ENCODE measurements at places on chromosomes 13 and 19.

DNA sequence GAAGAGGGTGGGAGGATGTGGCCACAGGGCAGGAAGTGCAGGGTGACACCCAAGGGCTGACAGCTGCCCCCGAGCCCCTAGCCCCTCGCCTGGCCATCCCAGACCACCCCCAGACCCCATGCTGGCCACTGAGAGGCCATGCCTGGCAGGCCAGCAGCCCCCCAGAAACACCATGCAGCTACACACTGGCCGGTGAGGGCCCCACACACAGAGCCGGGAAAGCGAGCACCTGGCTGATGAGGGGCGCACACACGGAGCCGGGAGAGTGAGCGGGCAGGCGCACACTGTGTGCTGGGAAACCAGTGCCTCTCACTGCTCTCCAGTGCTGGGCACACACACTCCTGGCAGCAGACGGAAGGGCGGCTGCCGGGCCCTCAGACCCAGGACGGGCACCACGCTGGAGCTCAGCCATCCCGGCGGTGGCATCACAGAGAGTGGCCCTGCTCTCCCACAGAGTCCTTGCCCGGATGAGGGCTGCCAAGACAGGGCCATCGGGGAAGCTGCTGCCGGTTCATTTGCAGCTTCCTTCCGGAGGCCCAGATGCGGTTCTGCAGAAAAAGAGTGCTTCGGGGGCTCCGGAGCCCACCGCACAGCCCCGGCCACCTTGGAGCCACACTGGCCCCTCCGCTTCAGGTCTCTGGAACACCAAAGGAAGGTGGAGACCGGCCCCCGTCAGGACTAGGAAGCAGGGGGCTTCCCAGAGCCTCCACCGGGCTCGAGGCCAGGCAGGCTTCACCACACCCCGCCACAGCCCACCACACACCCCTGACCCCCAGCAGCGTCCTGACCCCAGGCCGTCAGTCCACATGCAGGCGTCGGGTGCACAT lies 76.4 kb downstream of the SPACA7 start:
- no peak for DNase-seq

GRCh38 chr13:103542648-103543047 lies 476.4 kb upstream of the SLC10A2 start:
- DNase-seq: no peak

GRCh38 chr19:38252941-38253691 lies 3.1 kb downstream of the PPP1R14A start:
- DNase-seq: no peak

GRCh38 chr19:6693681-6694080 lies 23.7 kb upstream of the TNFSF14 start:
- DNase-seq: no peak

GRCh38 chr13:111919849-111920248 lies 147.1 kb upstream of the SOX1 start:
- no peak for DNase-seq

GRCh38 chr13:112574416-112574815 lies 13.5 kb downstream of the TUBGCP3 start:
- no peak for DNase-seq

- no peak for DNase-seq
These were observed 2.1 kb downstream of the TEAD2 start for GRCh38 chr19:49359851-49360820.

DNA sequence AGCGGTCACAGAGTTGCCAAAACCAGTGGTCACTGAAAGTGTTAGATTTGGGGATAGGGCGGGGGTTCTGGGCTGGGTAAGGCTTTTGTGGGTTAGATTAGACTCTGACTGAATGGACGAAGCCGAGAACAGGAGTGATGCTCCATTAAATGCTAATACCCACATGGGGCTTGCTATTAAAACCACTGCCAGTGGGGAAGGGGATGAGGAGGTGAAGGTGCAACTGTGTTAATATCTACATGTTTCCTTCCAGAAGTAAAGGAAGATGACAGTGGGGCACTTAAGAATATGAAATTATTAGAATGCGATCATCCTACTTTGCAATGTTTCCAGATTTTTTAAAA lies 573 bp upstream of the ZNF614 start:
- DNase-seq: no peak

- no peak for DNase-seq
These were observed 120.0 kb downstream of the CRYL1 start for GRCh38 chr13:20405691-20406090.

DNA sequence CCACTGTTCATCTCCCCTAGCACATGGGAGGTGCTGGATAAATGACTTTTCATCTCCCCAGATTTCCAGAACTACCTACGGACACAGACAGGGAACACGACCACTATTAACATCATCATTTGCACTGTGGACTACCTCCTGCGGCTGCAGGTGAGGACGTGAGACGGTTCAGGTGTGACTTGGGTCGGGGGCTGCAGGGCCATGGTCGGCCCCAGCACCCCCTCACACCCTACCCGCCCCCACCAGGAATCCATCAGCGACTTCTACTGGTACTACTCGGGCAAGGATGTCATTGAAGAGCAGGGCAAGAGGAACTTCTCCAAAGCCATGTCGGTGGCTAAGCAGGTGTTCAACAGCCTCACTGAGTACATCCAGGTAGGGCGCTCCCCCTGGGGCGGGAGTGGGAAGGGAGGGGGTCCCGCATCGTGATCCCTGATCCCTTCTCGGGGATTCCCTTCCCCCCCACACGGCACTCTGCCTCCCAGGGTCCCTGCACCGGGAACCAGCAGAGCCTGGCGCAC lies 74.4 kb downstream of the MAP4K1 start:
- no peak for DNase-seq

DNA sequence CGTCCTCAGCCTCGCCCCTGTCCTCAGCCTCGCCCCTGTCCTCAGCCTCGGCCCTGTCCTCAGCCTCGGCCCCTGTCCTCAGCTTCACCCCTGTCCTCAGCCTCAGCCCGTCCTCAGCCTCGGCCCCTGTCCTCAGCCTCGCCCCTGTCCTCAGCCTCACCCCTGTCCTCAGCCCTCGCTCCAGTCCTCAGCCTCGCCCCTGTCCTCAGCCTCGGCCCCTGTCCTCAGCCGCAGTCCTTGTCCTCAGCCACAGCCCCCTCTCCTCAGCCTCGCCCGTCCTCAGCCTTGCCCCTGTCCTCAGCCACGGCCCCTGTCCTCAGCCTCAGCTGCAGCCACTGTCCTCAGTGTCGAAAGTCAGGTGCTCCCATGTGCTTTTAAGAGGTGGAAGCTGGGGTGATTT lies 10.5 kb downstream of the C13orf46 start:
- DNase-seq: no peak
